NCI-H1417 treated with DMSO at 0.1 percent for 48 hours (cell line): ENCODE measurements at places on chromosomes 11 and 22.

DNA sequence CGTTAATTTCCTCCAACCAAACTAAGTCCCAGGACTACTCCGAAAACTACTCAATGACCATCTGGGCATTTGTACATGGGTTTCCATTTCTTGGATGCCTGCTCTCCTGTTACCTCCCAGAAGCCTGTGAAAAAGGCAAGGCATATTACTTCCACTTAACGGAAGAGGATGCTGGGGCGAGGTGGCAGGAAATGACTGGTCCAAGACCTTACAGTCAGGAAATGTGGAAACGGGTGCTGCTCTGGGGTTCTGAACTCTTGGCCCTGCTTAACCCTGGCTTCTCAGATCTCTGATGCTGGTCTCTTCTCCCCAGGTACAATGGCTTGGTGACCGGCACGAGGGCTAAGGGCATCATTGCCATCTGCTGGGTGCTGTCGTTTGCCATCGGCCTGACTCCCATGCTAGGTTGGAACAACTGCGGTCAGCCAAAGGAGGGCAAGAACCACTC is 12.9 kb downstream of the ADORA2A start:
- DNase-seq, result no peak

DNA sequence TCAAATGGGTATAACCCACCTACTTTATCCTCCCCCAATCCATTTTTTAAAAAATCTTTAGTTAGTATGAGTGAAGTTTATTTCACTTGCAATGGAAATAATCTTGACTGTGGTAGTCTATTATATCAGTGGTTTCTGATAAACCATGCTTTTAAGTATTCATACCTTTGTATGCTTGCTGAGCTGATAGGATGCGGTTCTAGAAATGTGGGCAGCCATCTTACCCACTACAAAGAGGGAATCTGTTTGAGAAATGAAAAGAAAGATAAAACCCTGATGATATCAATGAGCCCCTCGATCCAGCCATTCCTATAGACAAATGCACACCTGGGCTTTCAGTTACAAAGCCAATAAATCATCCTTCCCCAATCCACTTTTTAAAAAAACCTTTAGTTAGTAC is 13.8 kb upstream of the PVALB start:
- no peak for DNase-seq

DNA sequence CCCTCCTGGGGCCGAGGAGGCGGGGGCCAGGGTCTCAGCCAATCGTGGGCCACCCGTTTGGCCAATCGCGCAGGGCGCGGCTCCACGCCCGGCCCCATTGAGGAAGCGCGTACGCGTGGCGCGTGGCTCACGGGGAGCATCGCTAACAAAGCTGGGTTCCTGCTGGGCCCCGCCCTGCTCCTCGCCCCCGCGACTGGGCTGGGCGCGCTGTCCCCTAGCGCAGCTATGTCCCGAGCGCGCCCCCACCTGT is 614 bp upstream of the ASCL2 start:
- DNase-seq, result no peak

DNA sequence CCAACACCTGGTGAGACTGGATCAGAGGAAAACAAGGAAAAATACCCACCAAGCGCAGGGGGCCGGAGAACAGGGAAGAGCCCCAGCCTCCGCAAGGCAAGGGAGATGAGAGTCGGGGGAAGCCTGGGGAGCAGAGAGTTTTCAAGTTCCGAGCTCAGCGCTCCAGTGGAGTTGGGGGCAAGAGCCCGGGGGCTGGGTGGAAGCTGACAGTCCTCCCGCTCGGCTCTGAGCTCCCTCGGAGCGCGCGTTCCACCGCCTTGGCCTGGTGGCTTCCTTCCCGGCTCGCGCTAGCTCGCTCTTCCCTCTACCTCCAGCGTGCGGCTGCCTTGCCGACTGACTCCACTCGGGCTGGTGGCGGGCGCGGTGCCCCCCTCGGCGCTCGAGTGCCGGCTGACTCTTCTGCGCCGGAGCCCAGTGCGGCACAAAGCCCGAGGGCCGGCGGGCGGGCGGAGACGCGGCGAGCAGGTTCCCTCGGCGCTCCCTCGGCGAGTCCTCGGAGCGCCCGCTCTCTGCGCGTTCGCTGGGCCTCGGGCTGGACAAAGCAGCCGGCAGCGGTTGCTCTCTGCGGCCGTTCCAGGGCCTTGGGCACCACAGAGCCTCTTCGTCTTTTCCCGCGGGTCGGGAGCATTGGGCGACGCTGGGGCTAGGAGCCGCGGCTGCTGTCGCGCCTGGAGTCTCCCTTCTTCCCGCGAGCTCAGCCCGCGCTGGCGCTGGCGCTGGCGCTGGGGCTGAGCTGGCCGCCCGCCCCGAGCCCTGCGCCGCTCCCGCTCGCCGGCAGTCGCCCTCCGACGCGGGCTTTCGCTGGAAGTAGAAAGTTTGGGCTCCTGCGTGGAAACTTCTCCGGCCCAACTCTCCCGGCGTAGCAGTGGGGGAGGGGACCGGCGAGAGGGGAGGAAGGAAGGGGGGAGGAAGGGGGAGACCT is 1.0 kb downstream of the PAX6 start:
- DNase-seq, result no peak

GRCh38 chr11:31725176-31725575 is 85.9 kb downstream of the PAX6 start:
- DNase-seq, result no peak

DNA sequence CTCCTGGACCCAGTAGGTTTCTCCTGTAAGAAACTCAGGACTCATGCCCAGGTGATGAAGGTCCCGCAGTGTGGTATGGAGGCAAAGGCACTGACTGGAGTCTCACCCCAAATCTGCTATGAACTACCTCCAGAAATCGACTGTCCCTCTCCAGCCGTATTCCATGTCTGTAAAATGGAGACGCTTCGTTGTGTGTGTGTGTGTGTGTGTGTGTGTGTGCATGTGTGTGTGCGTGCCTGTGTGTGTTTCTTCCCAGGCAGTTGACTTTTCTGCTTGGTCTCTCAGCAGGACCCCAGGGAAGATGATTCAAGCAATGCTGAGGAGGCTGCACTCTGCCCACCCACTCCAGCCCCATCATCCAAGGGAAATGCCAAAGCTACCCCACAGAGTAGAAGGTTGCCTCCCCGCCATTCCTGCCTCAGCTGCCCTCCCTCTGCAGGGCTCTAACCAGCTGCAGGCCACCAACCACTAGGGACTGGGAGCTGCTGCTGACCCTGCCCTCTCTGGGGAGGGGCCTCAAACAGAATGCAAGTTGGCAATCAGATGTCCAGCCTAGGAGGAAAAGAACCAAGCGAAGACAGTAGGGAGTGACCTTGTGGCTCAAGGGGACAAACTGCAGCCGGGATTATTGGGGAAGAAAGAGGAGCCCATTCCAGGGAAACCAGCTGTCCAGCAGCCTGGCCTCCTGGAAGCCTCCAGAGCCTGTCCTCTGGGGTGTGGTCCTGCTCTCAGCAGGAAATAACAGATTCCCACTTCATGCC is 56.2 kb downstream of the SLC22A12 start:
- DNase-seq, result no peak

- no peak for DNase-seq
Observed at GRCh38 chr11:112485280-112485679, 224.6 kb upstream of the PLET1 start.

- no peak for DNase-seq
Observed at GRCh38 chr11:17494019-17494418, 17.4 kb upstream of the ABCC8 start.

DNA sequence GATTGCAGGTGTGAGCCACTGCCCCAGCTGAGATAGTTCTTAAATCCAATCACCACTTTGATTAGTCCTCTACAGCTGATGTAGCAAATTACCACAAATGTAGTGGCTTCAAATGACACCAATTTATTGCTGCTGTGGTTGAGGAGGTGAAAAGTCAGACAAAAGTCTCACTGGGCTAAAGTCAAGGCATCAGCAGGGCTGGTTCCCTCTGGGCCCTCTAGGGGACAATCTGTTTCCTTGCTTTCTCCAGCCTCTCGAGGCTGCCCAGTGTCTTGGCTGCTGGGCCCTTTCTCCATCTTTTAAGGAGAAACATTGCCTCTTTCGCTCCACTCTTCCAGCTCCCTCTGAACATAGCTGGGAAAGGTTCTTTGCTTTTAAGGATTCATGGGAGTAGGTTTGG is 50.5 kb upstream of the SHANK2 start:
- DNase-seq, result no peak

GRCh38 chr11:117833401-117833891 is 8.9 kb upstream of the FXYD2 start:
- peak; percentile 96 for DNase-seq

GRCh38 chr11:35750981-35751663 is 88.5 kb downstream of the TRIM44 start:
- DNase-seq, result no peak

DNA sequence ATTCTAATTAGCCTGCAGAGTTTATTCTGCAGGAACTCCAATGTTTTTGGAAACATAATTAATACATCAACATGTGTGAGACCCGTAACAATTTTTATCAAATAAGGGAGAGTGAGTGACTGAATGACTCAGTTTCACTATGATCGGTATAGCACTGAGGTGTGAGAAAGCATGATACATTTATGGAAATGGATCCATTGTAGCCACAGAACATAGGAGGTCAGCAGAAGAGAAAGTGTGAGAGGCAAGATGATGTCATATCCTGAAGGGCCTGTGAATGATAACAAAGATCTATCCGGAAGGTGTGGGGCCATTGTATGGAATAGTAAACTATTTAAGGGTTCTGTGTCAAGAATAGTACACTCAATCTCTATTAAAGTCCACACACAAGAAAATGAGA is 1406.1 kb upstream of the TENM4 start:
- DNase-seq, result no peak

DNA sequence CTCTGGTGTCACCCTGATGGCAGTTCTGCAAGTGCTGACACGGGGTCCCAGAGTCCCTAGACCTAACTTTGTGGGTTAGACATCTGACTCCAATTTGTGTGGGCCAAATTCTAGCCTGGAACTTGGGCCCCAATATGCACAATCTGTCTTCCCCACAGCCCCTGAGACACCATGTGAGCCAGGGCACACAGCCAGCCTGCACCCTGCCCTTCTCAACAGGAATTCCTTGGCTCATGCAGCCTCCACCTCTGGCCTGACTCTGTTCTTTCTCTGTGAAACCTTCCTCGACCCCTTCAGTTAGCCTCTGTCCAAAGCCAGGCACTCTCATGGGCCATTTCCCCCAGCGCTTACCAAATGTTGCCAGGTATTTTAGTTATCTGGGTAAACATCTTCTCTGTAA is 59.1 kb upstream of the POU2AF1 start:
- DNase-seq, result no peak
